ENCODE measurements at places on chromosomes 2 and 18.

GRCh38 chr2:175930504-175930903 is 71.6 kb downstream of the LNPK start:
- peak; percentile 37 for DNase-seq

DNA sequence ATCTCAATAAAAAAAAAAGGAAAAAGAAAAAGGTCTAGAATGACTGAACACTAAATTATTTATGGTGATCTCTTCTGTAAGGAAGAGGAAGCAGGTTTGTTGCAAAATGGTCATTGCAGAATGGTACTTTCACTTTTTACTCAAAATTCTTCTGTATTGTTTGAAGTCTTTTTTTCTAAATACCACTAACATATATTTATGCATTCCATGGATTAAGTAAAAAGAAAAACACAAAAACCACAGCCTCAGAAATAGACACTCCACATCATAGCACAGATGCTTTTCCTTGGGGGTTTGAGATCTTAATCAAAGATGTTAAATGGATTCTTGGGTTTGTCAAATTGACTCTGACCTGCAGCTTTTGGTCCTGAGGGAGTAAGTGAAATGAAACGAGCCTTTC is 47.4 kb downstream of the RHOB start:
- no peak for DNase-seq

- no peak for DNase-seq
Observed at GRCh38 chr18:48852794-48853193, 98.0 kb downstream of the SMAD7 start.

- no peak for DNase-seq
Observed at GRCh38 chr2:233362742-233363141, 8.4 kb downstream of the DGKD start.

- DNase-seq, result no peak
Observed at GRCh38 chr2:232874677-232875223, 4.7 kb downstream of the SNORC start.

- peak; percentile 74 for DNase-seq
Observed at GRCh38 chr2:195613922-195614321, 43.1 kb upstream of the SLC39A10 start.

DNA sequence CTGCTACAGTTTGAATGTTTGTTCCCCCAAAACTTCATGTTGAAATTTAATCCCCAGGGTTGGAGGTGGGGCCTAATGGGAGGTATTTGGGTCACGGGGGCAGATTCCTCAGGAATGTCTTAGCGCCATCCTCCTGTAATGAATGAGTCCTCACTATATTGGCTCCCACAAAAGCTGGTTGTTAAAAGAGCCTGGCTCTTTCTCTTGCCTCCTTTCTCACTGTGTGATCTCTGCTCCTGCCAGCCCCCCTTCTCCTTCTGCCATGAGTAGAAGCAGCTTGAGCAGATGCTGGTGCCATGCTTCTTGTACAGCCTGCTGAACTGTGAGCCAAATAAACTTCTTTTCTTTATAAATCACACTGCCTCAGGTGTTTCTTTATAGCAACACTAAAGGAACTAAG is 721.0 kb upstream of the PKDCC start:
- DNase-seq, result no peak

All from mammary epithelial cell (primary cell).